ENCODE measurements at places on chromosomes 2 and 18. TPM values are rescaled to one million over a fixed set of nuclear protein-coding genes. Genes with fewer than 3 reads are reported as not detected.

- DNase-seq = peak; percentile 71
- H3K4me1 ChIP-seq = peaks cover 25% of the 10 kb centered on the region
- H3K4me3 ChIP-seq = no peak overlapping the region
- peak overlapping the region; percentile 2 for H3K27ac ChIP-seq
- H3K27me3 ChIP-seq = no peaks in the 10 kb centered on the region
Measured at GRCh38 chr18:50080316-50080715, 114.6 kb downstream of the MYO5B start.

DNA sequence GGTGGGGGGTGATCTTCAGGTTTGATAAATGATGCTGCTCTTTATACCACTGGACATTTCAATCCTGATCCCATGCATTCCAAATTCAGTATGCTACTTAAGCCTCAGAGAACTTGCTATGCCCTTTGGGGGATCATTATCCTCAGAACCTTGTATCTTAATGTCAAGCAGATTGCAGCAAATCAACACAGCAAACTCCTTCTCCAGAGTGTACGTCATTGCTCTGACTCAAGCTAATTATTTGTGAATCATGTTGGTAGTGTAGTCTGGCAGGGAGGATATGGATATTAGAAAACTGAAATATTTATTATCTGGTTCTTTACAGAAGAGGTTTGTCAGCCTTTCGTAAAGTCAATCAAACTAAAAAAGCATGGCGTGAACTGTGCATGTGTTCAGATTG is 562.5 kb upstream of the FAM98A start:
- no peak overlapping the region for H3K4me3 ChIP-seq
- no peaks in the 10 kb centered on the region for H3K27me3 ChIP-seq
- H3K27ac ChIP-seq = no peak overlapping the region
- no peak for DNase-seq
- no peaks in the 10 kb centered on the region for H3K4me1 ChIP-seq

DNA sequence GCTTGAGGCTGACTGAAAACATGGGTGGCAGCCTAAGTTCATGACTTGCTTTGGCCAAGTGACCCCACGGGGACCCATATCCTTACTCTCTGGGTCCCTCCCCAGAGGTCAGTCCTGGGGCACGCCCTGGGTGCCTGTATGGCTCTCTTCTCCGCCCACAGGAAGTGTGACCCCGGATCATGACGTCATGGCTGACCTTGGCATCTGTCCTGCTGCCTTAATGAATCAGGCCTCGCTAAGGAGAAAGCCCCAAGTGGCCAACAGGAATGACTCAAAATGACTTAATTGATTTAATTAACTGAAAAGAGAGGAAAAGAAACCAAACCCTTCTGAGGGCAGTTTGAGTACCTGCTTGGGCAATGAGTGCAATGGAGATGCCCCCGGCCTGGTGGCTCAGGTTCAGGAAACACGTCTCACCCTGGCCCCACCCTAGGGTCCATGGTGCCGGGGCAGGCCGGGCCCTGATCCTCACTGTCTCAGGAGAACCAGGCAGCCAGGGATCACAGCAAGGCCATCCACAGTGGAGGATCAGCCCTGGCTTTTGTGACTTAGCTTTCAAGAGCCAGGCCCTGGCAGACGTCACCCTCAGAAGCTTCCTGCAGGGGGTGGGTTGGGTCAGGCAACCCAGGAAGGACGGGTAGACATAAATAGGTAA is 112.0 kb downstream of the CYP26B1 start:
- no peak overlapping the region for H3K4me3 ChIP-seq
- no peak for DNase-seq
- no peaks in the 10 kb centered on the region for H3K36me3 ChIP-seq
- H3K27me3 ChIP-seq = peaks cover 2% of the 10 kb centered on the region
- no peak overlapping the region for H3K27ac ChIP-seq

GRCh38 chr2:133414486-133415209 is 153.6 kb downstream of the NCKAP5 start:
- H3K36me3 ChIP-seq = no peaks in the 10 kb centered on the region
- no peak overlapping the region for H3K4me3 ChIP-seq
- H3K4me1 ChIP-seq = peaks cover 16% of the 10 kb centered on the region
- H3K27ac ChIP-seq = no peak overlapping the region

REL gene
- total RNA-seq = 6.7 TPM

DNA sequence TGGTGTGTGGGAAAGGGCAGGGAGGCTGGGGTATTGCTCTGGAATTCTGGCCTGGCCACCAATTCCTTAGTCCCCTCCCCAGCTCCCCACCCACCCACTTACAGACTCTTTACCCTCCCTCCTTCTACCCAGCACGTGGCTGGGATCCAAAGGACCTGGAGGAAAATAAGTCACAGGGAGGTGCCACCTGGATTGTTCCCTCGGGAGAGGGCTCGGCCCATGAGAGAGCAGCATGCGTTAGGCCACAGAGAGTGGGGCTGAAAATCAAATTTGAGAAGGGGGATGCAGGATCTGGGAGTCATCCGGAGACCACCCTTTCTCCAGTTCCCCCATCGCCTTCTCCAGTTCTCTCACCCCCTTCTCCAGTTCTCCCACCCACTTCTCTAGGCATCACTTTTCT is 3.0 kb downstream of the ASPRV1 start:
- no peak overlapping the region for H3K27ac ChIP-seq
- no peak for DNase-seq

DNA sequence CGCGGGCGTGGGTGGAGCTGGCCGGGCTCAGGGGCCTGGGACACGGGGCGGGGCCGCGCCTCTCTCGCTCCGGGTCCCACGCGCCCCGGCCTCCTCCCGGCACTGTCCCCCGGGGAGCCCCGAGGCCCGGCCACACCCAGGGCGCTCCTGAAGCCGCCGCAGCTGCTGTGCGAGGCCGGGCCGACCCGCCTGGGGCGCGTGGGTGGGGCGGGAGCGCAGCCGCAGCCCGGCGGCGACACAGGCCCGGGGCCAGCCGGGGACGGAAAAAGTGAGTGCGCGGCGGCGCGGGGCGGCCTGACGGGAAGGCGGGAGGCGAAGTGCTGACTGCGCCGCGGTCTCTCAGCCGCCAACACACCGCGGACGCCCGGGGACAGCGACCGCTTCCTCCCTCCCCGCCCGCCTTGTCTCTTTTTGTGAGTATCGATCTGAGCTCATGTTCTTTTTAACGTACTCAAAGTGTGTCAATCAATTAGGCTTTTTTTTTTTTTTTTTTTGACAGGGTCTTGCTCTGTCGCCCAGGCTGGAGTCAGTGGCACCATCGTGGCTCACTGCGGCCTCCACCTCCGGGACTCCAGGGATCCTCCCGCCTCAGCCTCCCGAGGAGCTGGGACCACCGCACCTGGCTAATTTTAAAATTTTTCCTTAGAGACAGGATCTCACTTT is 14.5 kb downstream of the PDCD1 start:
- H3K4me1 ChIP-seq = peaks cover 24% of the 10 kb centered on the region
- H3K36me3 ChIP-seq = no peaks in the 10 kb centered on the region
- DNase-seq = peak; percentile 94

MOGAT1 gene
- not detected for total RNA-seq

- DNase-seq = no peak
- no peak overlapping the region for H3K27ac ChIP-seq
- H3K36me3 ChIP-seq = no peaks in the 10 kb centered on the region
- no peak overlapping the region for H3K4me3 ChIP-seq
Measured at GRCh38 chr2:144780983-144781382, 261.1 kb upstream of the ZEB2 start.

DNAJC5G gene
- total RNA-seq = not detected

DNA sequence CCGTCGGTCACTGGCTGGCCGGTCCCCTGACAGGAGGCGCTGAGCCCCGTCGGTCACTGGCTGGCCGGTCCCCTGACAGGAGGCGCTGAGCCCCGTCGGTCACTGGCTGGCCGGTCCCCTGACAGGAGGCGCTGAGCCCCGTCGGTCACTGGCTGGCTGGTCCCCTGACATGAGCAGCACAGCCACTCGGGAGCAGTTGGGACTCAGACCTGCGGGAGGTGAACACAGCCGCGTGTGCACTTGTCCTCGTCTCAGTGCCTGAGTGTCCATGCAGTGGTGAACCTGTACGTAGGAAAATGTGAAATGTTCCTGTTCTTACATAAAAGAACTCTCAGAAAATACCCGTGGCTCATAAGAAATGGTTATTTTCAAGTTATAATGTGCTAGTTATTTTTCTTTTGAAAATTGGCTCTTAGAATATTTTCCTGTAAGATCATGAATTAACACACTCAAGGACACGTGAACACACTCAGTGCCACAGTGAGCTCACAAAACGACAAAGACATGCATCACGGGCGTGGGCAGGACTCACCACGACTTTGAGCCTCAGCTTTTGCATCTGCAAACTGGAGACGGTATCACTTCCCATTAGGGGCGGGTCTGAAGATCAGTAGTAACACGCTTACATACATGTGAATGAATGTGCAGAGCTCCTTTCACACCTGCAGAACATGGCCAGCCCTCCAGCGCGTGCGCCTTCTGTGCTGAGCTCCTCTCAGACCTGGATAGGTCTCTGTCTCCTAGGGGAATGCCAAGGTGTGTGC is 21.1 kb upstream of the NFATC1 start:
- peaks cover 11% of the 10 kb centered on the region for H3K4me1 ChIP-seq
- H3K27me3 ChIP-seq = no peaks in the 10 kb centered on the region
- DNase-seq = no peak
- peaks cover 30% of the 10 kb centered on the region for H3K36me3 ChIP-seq

- H3K4me1 ChIP-seq = no peaks in the 10 kb centered on the region
- no peak overlapping the region for H3K27ac ChIP-seq
- no peaks in the 10 kb centered on the region for H3K36me3 ChIP-seq
- H3K27me3 ChIP-seq = peaks cover 28% of the 10 kb centered on the region
Measured at GRCh38 chr18:79631761-79632446, 47.7 kb upstream of the CTDP1 start.

- no peaks in the 10 kb centered on the region for H3K4me1 ChIP-seq
- H3K4me3 ChIP-seq = no peak overlapping the region
- no peak overlapping the region for H3K27ac ChIP-seq
- DNase-seq = no peak
- H3K36me3 ChIP-seq = no peaks in the 10 kb centered on the region
Measured at GRCh38 chr2:127239395-127239794, 19.3 kb upstream of the CYP27C1 start.

KIF1A gene
- total RNA-seq = 7.3 TPM

GRCh38 chr18:66668706-66669105 is 64.8 kb upstream of the CDH19 start:
- no peaks in the 10 kb centered on the region for H3K27me3 ChIP-seq
- DNase-seq = no peak
- no peaks in the 10 kb centered on the region for H3K36me3 ChIP-seq
- no peak overlapping the region for H3K4me3 ChIP-seq

DNA sequence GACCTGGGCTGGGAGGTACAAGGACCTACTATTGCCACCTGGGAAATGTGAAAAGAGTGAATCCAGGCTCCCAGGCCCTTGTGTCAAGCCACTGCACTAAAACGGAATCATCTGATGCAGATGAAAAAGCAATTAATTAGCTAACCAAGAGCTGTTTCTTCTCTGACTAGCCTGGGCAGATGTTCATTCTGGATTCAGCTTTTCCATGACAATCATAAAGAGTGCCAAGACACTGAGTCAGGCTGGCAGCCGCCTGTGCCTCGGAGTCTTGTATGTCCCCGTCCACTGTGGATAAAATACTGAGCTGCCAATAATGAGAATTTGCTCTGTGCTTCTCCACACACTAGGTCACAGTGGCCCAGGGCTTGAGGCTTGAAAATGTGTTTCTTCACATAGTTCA is 21.7 kb upstream of the LCLAT1 start:
- H3K4me1 ChIP-seq = peaks cover 14% of the 10 kb centered on the region
- H3K36me3 ChIP-seq = no peaks in the 10 kb centered on the region
- H3K27me3 ChIP-seq = no peaks in the 10 kb centered on the region
- no peak overlapping the region for H3K4me3 ChIP-seq

DNA sequence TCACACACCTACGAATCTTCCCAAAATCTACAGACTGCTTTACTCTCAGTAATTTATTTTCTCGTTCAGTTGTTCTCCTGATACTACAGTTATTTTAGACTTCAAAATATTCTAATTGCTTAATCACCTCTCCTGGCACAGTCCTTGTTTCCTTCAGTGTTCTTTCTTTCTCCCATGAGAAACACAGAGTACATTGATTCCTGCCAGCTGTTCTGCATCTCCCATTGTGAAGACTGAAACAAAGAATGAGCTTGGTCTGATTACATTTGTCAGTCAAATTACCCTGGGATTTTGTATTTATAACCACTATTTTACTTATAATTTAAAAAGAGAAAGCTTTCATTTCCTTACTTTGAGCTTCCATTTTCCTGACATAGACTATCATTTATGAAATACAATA is 63.9 kb upstream of the TANK start:
- no peaks in the 10 kb centered on the region for H3K4me1 ChIP-seq
- H3K36me3 ChIP-seq = no peaks in the 10 kb centered on the region
- H3K27ac ChIP-seq = no peak overlapping the region
- no peak for DNase-seq

GRCh38 chr2:143588746-143589145 is 459.5 kb downstream of the ARHGAP15 start:
- H3K4me1 ChIP-seq = no peaks in the 10 kb centered on the region
- no peaks in the 10 kb centered on the region for H3K36me3 ChIP-seq
- no peak overlapping the region for H3K4me3 ChIP-seq
- DNase-seq = no peak
- H3K27ac ChIP-seq = no peak overlapping the region
- no peaks in the 10 kb centered on the region for H3K27me3 ChIP-seq

- peaks cover 4% of the 10 kb centered on the region for H3K27me3 ChIP-seq
- no peaks in the 10 kb centered on the region for H3K36me3 ChIP-seq
- peaks cover 80% of the 10 kb centered on the region for H3K4me1 ChIP-seq
- no peak for DNase-seq
Measured at GRCh38 chr2:96895032-96895745, 25.3 kb upstream of the SEMA4C start.

DNA sequence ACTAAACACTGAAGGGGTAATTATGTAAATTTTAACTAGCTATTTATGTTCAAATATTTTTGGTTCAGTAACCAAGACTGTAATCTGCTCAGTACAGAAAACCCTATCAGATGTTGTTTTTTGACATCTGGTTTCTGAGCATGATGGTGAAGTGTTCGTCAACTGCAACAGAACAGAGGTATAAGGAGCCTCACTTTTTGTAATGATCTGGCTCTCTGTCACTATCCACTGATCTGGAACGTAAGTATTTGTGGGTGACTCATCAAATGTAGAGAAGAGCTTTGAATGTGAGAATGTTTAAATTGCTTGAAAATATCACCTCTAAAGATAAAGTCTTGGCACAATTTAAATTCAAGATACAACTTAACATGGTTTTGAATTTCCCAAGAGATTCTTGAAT is 213.6 kb upstream of the FAM98A start:
- H3K4me3 ChIP-seq = no peak overlapping the region
- H3K27ac ChIP-seq = no peak overlapping the region
- no peaks in the 10 kb centered on the region for H3K36me3 ChIP-seq
- DNase-seq = no peak
